Kidney (tissue), 22 donors: ENCODE measurements at places on chromosomes 12 and 14. TPM values are rescaled to one million over a fixed set of nuclear protein-coding genes. Genes with fewer than 3 reads are reported as not detected.

The VDR gene
- 14.8 TPM for total RNA-seq

The DNAJC22 gene
- 16.2 TPM for total RNA-seq

The ANKLE2 gene
- 57.3 TPM for total RNA-seq

The MYH6 gene
- total RNA-seq, result 0.03 TPM

The ERP27 gene
- 11.0 TPM for total RNA-seq

The GARIN6 gene
- not detected for total RNA-seq
